ENCODE measurements at places on chromosomes 13 and 19. TPM values are rescaled to one million over a fixed set of nuclear protein-coding genes. Genes with fewer than 3 reads are reported as not detected.

ARHGEF18 gene
- 17.7 TPM for total RNA-seq

LRG1 gene
- 15.3 TPM for total RNA-seq

ABCC4 gene
- total RNA-seq = 3.6 TPM

IL4I1 gene
- total RNA-seq = 4.0 TPM

ZNF222 gene
- total RNA-seq = 1.4 TPM

ZNF878 gene
- total RNA-seq = 0.55 TPM

SMAD9 gene
- 1.6 TPM for total RNA-seq

ZNF296 gene
- total RNA-seq = 0.50 TPM

NXNL1 gene
- total RNA-seq = not detected

ZNF576 gene
- 6.1 TPM for total RNA-seq

SMIM17 gene
- total RNA-seq = not detected

PEAK3 gene
- total RNA-seq = 0.20 TPM

DBP gene
- 8.0 TPM for total RNA-seq

GRCh38 chr19:47587295-47587694 is 14.3 kb upstream of the ZNF541 start:
- no peak for DNase-seq

- DNase-seq = no peak
Measured at GRCh38 chr19:676007-676338, 219 bp upstream of the FSTL3 start.

- no peak for DNase-seq
Measured at GRCh38 chr13:32409001-32409313, 19.0 kb downstream of the N4BP2L1 start.

- peak; percentile 87 for DNase-seq
Measured at GRCh38 chr19:11293433-11294389, 2.2 kb upstream of the TSPAN16 start.

GRCh38 chr13:78383071-78383484 is 220.3 kb downstream of the POU4F1 start:
- no peak for DNase-seq

DNA sequence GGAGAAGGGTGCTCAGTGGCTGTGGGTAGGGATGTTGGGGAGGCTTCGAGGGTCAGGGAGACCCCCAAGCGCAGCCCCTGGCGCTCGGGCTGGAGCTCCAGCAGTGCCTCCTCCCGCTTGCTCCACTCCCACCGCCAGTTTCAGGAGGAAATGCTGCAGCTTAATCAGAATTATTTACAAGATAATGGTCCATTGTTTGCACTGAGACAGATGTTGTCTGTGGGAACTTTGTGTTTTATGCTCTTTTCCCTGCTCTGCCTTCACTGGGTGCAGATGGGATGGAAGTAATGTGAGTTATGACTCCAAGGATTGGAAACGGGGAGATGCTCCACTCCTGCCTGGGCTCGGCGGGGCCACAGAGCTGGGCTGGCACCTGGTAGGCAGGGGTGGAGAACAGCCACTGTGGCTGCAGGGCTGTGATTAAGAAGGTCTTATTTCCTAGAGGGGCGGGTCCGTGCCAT is 192.4 kb downstream of the ZNF536 start:
- DNase-seq = no peak

GRCh38 chr19:33461256-33462111 is 60.1 kb downstream of the PEPD start:
- DNase-seq = no peak

- DNase-seq = peak; percentile 62
Measured at GRCh38 chr19:2126879-2127518, 24.4 kb downstream of the AP3D1 start.

DNA sequence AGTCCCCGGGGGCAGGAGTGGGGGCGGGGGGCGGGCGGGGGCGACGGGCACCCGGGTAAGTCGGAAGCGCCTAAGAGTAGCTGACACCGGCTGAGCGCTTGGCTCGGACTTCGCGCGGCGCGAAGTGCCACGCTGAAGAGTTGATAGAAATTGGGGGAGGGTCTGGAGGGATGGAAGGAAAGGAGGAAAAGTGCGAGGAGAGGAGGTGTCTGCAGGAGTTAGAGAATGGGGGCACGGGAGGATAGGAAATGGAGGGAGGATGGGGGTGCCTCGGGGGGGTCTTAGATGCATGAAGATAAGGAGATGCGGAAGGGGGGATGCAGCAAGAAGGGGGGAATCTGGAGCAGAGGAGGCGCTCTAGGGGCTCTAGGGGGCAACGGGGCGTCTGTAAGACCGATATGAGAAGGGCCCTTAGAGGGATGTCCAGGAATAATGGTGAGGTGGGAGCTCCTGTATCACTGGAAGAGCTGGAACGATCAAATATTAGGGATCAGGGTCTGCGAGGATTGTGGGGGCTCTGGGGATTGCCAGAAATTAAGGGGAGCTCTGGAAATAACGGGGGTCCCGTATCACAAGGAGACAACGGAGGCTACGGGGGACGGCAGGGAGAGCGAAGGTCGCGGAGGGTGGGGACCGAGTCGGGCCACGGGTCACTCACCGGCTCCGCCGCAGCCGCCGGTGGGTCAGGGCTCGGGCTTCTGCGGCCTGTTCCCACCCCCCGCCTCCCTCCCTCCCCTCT is at the start of gene MYPOP:
TSS of gene MYPOP (minus strand) at position 702 of the 739 bp plus-strand sequence. CDS start 840 bp downstream, outside the sequence.
- no peak for DNase-seq

- no peak for DNase-seq
Measured at GRCh38 chr19:42066075-42066754, 3.8 kb downstream of the GRIK5 start.

- peak; percentile 52 for DNase-seq
Measured at GRCh38 chr19:6632002-6632621, 37.8 kb downstream of the TNFSF14 start.

GRCh38 chr13:60663788-60664187 is 266.8 kb downstream of the TDRD3 start:
- no peak for DNase-seq

DNA sequence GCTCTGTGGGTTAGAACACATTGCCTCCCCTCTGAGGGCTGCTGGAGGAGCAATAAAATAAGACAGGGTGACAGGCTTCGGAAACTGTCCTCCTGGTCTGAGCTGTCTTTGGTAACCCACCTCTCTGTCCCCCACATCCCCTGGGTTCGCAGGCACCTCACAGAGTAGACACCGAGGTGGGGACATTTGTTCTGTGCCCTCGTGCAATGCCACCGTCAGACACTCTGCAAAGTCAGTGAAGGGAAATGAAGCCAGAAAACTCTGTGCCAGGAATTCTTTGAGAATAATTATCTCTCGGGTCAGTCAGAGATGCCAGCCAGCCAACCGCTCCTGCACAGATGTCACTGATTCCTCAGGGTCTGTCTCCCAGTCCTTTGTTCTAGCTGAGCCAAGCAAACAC is 493.6 kb downstream of the FOXO1 start:
- DNase-seq = no peak

- DNase-seq = no peak
Measured at GRCh38 chr19:33171916-33172359, 22.2 kb upstream of the LRP3 start.

GRCh38 chr19:40616941-40617340 is 15.8 kb downstream of the LTBP4 start:
- DNase-seq = no peak

- no peak for DNase-seq
Measured at GRCh38 chr13:26677156-26677555, 83.4 kb downstream of the GPR12 start.

DNA sequence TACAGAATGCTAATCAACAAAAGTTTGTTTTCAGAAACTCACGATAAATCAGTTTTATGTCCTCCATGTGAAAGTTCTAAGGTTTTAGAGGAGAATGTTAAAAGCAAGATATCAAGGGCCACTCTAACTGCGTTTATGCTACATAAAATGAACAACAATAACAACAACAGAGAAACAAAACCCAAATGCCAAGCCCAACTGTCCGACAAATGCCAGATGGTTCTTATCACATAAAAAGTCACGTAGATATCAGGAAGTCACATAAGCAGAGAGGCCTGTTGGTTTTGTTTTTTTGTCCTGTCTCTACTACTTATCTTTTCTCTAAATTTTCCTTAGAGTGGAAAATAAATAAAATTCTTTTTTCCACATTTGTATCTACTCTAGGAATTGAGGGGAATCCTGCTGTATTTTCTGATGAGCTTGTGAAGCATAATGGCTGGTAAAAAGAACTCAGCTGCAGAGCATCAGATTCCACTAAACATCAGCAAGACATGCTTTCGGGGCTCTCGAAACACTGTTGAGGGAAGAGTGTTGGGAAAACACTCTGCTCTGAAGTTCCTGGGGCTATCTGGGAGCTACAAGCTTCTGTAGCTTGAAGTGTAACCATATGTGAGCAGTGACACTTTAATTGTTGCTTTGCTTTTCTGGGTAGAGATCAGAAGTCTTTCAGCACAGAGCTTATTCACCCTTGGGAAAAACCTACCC is 110.1 kb downstream of the SLAIN1 start:
- no peak for DNase-seq

DNA sequence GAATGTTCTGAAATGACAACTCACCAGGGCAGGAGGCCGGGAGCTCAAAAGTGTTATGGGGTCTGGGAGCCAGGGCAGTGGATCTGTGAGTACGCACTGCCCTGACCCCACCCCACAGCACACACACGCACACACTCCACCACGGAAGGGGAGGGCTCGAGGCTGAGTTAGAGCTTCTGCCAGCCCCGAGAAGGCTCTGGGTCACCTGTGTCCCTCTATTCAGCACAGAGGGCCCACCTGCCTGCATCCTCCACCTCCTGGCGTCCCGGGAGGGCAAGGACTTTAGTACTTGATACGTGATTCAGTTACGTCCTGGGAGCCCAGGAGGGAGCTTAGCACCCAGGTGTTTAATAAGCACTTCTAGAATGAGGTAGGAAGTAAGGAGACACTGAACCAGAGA is 190.0 kb upstream of the GPR12 start:
- no peak for DNase-seq

DNA sequence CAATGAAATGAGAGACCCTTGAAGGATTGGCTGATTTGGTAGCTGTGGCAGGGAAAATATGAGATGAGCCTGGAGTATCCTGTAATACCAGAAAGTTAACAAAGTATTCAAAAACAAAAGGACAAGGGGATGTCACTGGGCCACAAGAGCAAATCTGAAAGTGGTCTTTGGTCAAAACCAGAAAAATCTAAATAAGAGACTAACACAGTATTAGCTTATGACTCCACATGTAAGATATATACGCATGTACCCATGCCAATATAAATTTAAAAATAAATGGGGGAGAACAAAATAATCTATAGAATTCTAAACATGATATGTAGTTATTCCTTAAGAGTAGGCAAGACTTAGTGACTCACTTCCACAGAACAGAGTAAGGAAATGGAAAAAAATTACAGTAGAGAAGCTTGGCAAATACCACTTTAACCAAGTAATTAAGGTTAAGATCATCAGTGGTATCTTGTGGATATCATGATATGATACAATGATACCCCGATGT is 16.9 kb downstream of the KLF12 start:
- DNase-seq = no peak
